Stimulated activated CD8-positive, alpha-beta memory T cell treated with anti-CD3 and anti-CD28 coated beads, Interleukin-15, amount 100 ng/mL, for 24 hours (primary cell): ENCODE measurements at places on chromosomes 2 and 18.

- DNase-seq = no peak
Measured at GRCh38 chr2:101748000-101748399, 50.5 kb downstream of the MAP4K4 start.

- DNase-seq = no peak
Measured at GRCh38 chr2:145874466-145874865, 1354.5 kb upstream of the ZEB2 start.

DNA sequence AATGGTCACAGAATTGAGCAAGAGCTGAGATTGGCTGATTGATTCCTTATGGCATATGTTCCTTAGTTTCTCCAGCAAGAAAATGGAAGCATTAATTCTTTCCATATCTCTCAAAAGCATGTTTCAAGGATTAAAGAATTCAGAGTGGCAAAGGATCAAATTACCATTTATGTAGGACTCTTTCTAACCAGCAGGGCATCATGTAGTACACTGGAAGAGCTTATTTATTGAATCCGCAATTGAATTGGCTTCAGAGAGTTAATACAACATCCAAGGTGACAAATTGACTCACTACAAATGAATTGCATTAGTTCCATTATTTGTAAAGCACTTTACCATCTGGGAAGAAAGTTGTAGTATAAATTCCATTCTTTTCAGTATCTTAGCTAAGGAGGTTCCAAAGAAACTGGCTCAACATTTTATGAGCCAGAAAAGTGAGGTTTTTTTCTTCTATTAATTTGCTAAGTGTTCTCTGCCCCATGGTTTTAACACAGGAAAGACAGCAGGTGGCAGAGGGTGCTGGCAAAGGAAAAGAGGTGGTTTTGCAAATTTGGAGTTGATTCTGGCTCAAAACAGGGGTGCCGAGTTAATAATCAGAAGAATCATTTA, 409.9 kb downstream of the MTX2 start:
- no peak for DNase-seq

DNA sequence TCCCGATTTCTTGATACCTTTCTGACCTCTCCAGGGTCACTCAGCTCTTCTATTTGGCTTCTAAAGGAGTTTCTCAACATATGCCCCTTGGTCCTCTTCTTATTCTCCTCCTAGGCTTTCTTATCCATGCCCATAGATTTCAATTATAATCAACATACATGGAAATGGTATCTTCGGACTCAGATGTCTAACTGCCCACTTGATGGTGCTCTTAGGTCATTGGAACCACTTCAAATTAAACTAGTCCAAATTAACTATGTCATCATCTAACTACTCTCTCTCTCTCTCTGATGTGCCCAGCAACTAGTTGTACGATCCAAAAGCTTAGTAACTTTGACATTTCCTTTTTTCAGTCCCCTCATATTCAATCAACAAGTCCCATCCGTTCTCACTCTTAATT, 43.2 kb upstream of the GPR75 start:
- DNase-seq = no peak

DNA sequence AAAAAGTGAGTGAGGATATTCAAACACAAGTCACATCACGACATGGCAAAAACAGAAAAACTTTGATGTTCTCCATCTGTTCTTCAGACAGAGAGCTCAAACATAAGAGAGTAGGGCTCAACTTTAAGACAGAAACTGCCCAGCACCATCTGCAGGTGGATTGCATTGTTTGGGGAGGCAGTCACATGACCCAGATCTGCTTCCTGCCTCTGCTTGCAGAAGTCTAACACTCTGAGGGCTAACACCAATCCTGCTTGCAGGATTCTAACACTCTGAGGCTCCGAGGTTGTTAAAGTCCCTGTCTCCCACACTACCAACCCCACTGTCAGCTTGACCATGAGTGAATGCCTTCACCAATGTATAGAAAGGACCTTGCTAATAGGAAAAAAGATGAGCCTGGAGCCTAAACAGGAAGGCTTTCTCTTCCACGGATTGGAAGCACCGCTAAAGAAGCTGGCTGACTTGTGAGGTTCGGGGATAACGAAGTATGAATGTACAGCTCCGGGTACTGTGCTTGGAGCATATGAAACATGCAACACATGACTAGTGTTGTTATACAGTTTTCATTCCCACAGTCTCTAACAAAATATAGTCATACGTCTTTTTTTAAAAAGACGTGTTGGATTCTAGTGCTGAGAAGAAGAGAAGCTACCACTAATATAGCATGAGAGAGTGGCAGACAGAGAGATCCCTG, 176.6 kb upstream of the CREB1 start:
- no peak for DNase-seq

GRCh38 chr2:54510916-54511315, 54.8 kb downstream of the SPTBN1 start:
- no peak for DNase-seq

DNA sequence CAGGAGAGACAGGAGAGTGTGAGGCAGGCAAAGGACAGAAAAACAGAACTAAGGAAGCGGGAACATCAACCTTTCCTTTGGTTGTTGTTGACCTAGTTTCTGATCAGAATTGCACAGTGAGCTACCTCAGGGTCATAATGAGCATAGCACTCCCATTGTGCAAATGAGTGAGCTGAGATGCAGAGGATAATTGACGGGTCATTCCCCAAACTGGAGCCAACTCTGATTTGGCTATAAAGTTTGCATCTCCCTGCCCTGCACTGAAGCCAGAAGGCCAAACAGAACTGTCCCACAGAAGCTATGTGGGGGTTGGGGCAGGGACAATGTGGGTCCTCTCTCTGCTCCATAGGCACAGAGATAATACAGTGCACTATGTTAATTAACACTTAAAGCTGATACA, 105.6 kb upstream of the KLHL14 start:
- no peak for DNase-seq

DNA sequence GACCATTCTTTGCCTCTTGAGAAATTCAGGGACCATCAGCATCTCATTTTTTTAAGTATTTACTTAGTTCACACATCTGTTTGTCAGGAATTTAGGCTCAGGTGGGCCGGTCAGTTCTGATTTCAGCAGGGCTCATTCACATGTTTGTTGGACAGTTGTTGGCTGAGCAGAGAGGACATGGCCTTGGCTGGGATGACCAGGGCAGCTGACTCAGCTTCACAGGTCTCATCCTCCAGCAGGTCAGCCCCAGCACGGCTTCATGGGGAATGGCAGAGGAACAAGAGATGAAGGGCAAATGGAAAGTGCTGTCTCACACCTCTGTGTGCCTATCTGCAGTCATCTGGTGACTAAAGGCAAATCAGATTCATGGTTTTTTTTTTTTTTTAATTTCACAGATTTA, 136.1 kb upstream of the TMEM200C start:
- DNase-seq = no peak
